ENCODE measurements at places on chromosomes 7 and 10.
A peak's percentile ranks its signal among the peaks of the same experiment; 100 is the strongest.

DNA sequence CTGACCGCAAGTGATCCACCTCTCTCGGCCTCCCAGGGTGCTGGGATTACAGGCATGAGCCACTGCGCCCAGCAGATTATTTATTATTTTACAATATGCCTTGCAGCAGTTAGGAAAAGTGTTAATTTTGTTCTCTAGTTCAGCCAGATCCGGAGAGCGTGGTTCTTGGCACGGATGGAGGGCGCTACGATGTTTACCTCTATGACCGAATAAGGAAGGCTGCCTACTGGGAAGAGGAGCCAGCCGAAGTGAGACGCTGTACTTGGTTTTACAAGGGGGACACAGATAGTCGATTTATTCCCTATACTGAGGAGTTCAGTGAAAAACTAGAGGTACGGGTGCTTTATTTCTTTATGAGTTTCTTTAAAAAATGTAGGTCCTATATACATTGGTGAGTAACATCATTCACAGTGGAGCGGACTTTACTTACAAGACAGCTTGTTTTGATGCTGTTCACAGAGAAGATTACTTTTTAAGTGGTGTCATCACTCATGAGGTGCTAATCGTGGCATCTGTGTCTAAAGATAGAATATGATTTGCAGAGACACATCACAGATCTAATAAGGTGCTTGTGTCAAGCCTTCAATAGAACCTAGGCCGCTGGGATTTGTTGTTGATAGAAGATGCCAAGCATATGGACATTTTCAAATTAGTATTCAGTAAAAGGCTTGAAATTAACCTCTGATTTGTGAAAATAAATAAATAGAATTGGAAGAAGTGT lies 11.6 kb downstream of the SEC23IP start:
- DNase-seq: no peak

DNA sequence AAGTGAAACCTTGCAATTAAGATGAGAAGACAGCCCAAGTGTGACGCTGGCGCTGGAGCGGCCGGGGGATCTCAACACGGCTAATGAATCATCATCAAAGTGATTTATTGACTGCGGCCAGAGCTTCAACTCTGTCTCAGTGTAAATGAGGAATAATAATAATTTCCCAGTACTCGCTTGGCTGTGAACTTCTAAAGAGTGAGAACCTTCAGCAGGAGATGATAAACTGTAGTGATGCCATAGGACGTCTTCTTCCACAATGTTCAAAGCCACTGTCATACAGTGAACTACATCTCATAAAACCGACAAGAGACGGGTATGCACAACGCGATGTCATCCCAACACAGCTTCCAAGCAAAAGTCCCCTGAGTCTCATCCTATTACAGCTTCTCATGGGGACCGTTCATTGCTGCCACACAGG lies 123.6 kb upstream of the NOBOX start:
- DNase-seq: no peak

DNA sequence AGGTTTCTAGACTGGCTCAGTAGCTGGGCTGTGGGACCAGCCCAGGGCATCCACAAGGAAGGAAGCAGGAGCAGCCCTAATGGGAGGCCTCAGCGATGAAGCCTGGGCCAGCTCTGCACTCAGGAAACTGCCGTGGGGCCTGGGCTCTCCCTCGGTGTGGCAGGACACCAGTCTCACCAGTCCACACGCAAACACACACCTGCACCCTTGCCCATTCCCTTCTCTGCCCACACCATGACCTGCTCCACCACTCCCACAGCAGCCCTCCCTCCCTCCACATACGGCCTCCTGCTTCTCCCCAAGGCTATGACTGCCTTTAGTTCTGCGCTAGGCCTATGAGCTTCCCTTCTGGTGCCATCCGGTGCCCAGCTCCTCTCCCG lies 7.1 kb downstream of the FGF8 start:
- DNase-seq: no peak

GRCh38 chr7:111223802-111224253 lies 132.9 kb downstream of the LRRN3 start:
- peak; percentile 60 for DNase-seq

DNA sequence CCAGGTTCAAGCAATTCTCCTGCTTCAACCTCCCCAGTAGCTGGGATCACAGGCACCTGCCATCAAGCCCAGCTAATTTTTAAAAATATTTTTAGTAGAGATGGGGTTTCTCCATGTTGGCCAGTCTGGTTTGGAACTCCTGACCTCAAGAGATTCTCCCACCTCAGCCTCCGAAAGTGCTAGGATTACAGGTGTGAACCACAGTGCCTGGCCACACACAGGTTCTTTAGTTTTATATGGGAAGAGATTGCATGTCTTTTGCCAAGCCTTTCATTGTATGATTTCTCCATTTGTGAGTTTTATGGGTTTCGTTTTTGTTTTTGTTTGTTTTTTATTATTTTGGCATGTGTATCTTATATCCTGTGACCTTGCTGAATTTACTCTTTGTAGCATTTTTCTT lies 40.9 kb downstream of the C1GALT1 start:
- no peak for DNase-seq

DNA sequence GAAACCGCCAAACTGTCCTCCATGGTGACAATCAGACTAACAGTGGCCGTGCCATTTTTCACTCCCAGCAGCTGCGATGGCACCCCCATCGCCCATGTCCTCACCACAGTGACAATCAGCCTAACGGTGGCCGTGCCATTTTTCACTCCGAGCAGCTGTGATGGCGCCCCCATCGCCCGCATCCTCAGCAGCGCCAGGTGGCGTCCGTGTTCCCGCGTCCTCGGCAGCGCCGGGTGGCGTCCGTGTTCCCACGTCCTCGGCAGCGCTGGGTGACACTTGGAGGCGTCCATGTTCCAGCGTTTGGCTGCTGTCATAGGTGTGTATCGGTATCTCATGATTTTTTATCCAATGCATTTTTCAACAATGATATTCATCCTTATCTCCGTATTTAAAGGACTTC lies 267.3 kb downstream of the PTPRN2 start:
- DNase-seq: no peak

- DNase-seq: no peak
Measured at GRCh38 chr10:123236126-123236525, 81.9 kb downstream of the BUB3 start.

GRCh38 chr10:80333983-80334382 lies 22.6 kb downstream of the DYDC1 start:
- no peak for DNase-seq

DNA sequence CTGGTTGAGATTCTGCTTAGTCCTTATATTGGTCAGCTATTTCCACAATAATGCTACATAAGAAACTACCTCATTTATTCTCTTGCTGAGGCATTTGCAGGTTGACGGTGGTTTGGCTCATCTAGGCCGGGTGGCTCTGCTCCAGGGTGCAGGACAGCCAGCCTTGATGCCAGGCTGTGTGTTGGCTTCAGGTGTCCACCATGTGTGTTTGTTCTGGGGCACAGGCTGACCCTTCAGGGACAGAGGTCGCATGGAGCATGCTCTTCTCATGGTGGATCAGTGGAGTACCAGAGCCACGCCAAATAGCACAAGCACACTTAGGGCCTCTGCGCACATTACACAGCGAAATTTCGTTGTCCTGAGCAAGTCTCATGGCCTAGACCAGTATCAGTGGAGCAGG lies 249.9 kb downstream of the LRMDA start:
- DNase-seq: no peak

- DNase-seq: no peak
Measured at GRCh38 chr7:680411-681127, 45.9 kb upstream of the DNAAF5 start.

GRCh38 chr7:131381069-131381838 lies 53.6 kb downstream of the MKLN1 start:
- DNase-seq: no peak

GRCh38 chr10:52210161-52210560 lies 103.9 kb upstream of the DKK1 start:
- DNase-seq: no peak

DNA sequence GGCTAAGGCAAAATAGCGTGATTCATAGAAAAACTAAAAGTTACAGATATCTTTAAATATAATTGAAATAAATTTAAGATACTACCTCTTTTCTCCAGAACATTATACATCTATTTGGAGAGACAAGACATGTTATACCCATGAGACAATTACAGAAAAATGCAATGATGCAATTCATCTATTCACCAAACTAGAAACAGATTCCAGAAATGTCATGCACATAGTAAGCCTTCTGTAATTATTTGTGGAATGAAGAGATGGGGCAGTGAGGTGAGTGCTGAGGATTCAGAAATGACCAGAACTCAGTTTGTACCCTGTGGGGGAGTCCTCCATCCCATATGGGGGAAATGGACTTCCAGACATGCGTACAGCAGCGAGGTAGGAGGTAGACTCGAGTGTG lies 99.4 kb downstream of the MKX start:
- DNase-seq: no peak

DNA sequence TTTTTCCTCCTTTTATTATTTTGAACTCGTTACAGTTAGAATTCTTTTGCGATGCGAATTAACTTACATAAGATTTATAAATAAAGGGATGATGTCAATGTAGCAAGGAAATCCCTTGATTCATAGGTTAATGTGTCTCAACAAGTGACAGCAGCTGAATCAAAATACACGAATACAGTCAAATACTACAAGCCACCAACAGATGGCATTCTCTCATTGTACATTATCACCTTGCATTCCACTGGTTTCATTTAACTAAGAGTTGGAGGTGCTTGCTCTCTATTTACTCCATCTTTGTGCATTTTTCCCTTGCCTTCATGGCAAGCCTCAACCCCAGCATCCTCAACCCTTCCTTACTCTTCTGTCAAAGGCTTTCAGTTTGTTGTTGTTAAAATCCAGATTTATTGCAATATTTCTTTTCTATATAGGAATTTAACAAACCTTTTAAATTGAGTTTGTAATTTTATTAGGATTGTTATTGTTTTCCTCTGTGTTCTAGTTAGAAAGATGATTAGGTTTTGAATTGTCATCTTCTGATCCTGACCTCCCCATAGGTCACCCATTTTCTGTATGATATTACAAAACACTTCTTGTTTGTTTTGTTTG lies 78.3 kb downstream of the SLC25A40 start:
- peak; percentile 55 for DNase-seq

GRCh38 chr7:150855476-150856302 lies 3.4 kb downstream of the AOC1 start:
- no peak for DNase-seq

DNA sequence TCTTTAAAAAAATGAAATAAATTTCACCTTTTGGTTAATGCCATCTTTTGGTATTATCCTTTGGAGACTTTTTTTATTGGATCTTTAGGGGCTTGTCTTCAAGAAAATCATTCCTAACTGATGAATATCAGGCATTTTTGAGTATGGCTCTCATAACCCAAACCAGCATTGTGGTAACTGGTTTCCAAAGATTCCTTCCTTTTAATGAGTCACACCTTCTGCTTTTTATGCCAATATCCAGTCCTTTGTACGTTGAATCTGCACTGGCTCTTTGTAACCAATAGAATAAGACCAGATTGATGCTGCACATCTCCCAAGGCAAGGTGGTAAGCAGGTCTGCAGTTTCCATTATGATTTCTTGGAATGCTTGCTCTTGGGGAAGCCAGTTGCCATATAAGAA lies 89.1 kb downstream of the GPR158 start:
- DNase-seq: no peak

- DNase-seq: no peak
Measured at GRCh38 chr7:74183653-74184450, 9.7 kb downstream of the EIF4H start.

DNA sequence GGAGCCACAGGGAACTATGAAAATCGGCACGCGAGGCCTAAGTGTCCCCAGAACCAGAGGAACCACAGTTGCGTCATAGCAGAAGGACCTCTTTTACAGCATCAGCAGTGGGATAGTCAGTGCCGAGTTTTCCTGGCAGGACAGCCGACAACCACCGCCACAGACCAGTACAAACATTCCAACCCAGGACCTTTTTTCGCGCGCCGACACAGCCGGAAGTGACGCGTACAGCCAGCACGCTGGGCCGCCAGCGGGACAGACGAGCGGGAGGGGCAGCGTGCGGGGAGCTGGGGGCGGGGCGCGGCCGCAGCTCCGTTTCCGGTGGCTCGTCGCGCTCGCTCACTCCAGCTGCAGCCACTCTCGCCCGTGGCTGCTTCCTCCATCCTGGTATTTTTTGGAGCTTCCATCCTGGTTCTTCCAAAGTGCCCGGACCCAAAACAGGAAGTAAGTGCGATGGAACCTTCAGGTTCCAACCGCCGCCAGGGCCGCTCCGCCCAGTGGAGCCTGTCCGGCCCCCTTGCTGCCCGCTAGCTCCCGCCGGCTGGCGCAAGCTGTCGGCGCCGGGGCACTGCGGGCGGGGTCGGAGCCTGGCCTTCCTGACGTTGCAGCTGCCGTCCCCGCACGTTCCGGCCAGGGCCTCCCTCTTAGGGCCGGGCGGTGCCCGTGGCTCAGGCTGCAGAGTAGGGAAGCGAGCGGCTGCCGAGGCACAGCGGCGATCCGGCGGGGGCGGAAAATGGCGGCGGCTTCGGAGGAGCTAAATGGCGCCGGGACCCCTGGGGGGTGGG lies at the start of gene DMTF1:
TSS of gene DMTF1 (plus strand) at position 342 of the 785 bp plus-strand sequence. CDS start 12,489 bp downstream, outside the sequence.
- DNase-seq: peak; percentile 97

DNA sequence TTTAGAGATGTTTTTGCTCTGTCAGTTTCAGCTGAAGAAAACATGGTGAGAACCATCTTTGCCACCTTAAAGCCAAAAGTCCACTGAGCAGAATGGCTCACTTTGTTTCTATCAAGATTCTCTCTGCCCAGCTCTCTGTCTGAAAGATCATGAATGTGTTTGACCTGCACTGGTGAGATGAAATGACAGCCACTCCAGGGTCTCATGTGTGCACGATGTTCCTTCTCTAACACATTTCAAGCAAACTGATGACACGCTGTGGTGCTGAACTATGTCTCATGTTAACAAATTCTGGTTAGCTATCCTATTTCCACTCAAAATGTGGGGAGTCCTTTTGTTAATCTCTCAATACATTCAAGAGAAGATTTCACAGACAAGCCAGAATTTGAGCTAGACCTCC lies 260.6 kb downstream of the GLI3 start:
- DNase-seq: no peak

DNA sequence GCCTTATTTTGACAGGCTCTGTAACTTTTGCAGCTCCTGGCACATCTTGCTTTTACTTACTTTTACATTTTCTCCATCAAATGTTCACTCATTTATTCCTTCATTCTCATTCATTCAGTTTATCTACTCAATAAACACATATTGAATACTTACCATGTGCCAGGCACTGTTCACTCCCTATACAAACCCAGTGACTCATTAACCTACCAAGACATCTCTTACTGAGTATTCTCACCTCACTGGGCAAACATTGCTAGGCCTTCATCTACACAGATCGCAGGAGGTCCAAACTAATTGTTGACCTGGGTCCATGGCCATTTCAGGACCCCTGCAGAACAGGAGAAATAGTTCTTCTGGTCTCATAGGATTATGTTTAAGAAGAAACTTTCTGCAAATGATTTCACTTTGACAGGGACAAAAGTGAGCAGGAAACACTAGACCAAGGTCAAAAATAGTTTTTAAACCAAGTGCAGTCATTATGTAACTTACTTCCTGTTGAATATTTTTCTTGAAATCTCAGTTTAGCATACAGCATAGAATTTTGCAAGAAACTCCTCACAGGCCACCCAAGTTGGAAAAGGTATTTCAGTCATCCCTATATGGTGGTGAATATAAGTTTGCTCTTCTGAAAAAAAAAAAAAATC lies 17.6 kb downstream of the SLC26A4 start:
- DNase-seq: no peak

Measured in eye (tissue), 1 donor.